Fibroblast of skin of scalp (primary cell): ENCODE measurements at places on chromosomes 7 and 10.

DNA sequence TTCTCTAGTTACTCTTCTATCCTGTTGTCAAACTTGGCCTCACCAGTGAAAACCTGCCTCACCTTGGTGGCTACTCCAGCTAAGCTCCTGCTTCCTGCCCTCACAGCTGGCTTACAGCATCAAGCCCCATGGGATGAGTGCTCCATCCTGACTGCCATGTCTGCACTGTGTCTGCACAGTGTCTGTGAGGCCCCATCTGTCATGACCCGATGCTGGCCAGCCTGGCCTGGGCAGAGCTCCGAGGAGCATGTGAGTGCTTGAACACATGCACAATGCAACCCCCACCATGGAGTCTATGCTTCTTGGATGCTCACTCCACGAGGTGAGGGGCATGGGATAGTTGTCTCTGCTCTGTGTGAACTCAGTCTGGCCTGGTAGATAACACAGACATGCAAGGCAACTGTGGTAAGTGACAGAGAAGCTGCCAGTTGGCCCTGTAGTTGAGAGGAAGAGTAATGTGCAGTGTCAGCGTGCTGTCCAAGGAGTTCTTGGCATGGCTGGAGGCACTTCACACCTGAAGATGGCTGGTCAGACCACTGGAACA, 207.1 kb upstream of the ZNF32 start:
- DNase-seq = no peak

DNA sequence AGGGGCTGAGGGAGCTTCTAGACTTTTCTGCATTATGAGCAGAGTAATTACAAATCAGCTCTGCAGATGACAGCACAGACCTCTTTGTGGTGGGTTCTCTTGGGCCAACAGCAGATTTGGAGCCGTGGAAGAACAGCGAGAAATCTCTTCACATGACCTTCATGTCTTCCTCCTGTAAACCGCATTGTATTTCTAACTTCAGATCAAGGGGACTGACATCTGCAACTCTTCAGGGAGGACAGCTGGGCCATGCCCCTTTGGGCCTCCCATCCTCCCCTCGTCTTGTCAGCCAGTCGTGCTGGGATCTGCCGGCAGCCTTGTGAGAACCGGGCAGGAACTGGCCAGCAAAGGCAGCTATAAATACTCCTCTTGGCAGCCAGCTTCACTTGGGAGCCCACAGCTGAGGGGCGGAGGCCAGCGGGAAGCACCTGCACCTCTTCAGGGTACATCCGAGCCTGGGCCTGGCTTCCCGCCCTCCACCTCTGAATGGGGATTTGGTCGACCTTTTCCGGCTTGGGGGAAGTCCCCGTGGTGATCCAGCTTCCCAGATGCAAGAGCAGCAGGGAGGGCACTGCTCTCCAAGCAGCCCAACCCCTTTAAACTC, 54.7 kb downstream of the STEAP1B start:
- DNase-seq = no peak

DNA sequence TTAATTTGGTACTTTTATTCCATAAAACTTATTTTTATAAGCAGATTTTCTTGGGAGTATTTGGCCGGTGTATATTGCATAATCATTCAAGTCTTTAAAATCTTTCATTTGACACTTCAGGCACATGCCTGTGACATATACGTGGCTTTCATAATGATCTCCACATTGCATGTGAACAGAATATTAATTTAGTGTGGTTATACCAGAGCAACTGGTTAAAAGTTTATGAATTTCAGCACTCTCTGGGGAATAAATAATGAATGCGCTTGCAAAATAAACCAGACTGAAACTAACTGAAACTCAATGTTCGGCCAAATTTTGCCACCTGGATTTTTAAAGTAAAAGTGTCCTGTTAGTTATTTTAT, 242.3 kb downstream of the GLI3 start:
- peak; percentile 85 for DNase-seq

- no peak for DNase-seq
Measured at GRCh38 chr7:55150709-55151451, 132.1 kb downstream of the EGFR start.

- DNase-seq = peak; percentile 22
Measured at GRCh38 chr7:19698331-19698730, 10.5 kb downstream of the POLR1F start.

DNA sequence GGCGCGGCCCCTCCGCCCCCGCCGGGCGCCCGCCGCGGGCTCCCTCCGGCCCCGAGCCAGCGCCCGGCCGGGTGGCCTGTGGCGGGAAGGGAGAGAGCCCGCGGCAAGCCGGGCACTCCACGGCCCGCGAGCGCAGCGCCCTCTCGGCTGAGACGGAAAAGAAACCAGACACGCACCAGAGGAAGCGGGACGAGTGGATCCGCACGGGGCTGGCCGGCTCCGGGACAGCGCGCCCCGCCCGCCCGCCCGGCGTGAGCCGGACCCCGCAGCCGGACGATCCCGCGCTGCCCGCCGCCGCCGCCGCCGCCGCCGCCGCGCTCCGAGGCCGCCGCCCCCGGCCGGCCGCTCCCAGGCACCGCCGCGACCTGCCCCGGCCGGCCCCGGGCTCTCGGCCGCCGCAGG, 300 bp downstream of the ARHGAP21 start:
- DNase-seq = peak; percentile 44

GRCh38 chr7:122363144-122363543, 58.6 kb upstream of the FEZF1 start:
- DNase-seq = no peak

GRCh38 chr10:108562105-108562504, 1361.2 kb downstream of the XPNPEP1 start:
- DNase-seq = no peak

DNA sequence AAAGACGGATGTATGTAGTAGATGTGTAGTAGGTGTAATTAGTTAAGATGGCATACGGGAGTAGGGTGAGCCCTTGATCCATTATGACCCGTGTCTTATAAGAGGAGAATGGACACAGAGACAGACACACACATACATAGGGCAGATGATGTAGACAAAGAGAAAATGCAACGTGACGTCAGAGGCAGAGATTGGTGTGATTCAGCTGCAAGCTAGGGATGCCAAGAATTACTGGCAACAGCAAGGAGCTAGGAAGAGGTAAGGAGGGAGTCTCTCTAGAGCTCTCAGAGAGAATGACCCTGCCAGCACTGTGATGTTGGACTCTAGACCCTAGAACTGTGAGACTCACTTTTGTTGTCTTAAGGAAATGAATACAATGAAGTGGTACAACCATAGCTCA, 247.0 kb upstream of the HABP2 start:
- DNase-seq = peak; percentile 71

- peak; percentile 54 for DNase-seq
Measured at GRCh38 chr7:130152493-130153210, 52.6 kb downstream of the TMEM209 start.

GRCh38 chr7:154843670-154844237, 159.2 kb downstream of the PAXIP1 start:
- DNase-seq = no peak

DNA sequence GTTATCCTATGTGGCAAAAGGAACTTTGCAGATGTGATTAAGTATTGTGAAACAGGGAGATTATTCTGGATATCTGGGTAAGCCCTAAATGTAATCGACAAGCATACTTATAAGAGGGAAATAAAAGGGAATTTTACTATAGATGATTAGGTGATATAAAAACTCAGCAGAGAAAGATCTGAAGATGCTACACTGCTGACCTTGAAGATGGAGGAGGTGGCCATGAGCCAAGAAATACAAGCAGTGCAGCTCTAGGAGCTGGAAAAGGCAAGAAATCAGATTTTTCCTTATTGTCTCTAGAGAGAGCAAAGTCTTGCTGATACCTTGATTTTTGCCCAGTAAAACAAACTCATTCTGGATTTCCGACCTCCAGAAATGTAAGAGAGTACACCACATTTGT, 67.7 kb downstream of the BRAF start:
- peak; percentile 2 for DNase-seq

- DNase-seq = no peak
Measured at GRCh38 chr7:81902536-81902935, 132.7 kb upstream of the HGF start.

- no peak for DNase-seq
Measured at GRCh38 chr10:10032991-10033390, 984.7 kb upstream of the CELF2 start.
